Brain microvascular endothelial cell (primary cell): ENCODE measurements at places on chromosomes 1 and 21.

- DNase-seq, result peak; percentile 26
These were observed 95.4 kb downstream of the RNF220 start for GRCh38 chr1:44500181-44501046.

- no peak for DNase-seq
These were observed 59.4 kb downstream of the NRIP1 start for GRCh38 chr21:15005391-15005790.

DNA sequence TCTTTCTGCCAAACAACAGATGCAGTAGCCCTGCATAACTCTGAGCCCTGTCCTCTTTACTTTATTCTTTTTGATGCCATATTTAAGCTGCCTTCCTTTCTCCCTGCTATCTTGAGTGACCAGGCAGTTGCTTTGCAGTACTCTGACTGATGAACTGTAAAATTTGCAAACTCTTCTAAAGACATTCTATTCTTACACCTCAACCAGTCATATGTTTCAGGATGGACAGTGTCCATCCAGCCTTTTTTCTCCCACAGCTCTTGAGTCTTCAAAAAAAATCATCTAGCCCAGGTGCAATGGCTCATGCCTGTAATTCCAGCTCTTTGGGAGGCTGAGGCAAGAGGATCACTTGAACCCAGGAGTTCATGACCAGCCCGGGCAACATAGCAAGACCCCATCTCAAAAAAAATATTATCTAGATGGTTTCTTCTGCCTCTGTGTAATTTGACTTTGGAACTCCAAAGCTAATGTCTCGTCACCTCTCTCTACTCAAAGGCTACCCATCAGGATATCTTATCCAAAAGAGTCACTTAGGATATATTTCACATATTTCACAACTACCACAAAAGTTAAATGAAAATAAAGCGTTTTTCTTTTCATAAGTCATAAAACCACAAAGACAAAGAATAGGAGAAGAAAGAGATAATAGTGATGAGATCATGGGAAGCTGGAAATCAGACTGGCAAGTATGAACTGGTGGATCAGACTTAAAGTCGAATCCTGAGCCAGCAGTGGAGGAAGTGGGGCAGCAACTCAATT, 54.6 kb upstream of the IPO9 start:
- peak; percentile 68 for DNase-seq

GRCh38 chr1:11273595-11274234, 717 bp downstream of the UBIAD1 start:
- no peak for DNase-seq

DNA sequence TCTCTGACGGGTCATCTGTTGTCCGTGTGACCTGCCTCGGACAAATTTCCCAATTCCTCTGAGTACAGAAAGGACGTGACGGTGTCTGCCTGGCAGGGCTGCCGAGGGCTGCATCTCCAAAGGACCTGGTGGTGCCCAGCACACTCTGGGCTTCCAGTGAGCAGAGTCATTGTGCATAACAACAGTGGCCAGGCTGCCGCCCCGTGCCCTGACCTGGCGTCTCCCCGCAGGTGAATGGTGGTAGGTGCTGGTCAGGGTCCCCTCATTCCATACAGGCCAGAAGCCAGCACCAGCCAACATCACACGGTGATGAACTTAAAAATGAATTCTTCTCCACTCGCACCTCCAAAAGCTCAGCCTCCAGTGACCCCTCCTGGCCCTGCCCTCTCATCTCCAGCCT, 28.2 kb downstream of the PRDM16 start:
- DNase-seq, result no peak

DNA sequence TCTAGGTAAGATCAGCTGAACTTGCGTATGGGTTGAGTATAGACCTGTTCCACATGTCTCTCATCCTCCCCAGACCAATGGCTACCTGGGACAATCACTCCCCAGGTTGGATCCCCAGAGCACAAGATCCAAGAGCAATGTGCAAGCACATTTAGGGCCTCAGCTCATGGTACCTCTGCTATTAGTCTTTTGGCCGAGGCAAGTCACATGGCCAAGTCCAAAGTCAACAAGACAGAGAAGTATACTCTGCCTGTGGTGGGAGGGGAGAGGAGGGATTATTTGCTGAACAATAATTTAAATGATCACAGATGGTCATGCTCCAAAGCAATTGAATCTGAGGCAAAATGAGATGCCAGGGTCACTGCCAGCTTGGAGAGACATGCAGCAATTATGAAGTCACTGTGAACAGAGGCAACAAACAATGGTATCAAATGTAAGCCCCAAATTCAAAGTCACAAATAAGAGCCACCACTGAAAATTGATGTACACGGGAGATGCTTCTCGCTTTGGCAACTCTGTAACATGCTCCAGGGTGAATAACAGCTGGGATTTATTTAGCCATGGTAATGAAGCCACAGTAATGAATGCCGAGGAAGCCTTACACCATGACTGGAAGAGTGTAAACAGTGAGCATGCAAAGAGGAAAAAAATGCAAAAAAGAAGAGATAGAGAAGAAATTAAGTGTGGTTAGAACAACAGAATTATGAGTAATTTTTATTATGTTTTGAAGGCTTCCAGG, 149.1 kb downstream of the ZNF281 start:
- no peak for DNase-seq

DNA sequence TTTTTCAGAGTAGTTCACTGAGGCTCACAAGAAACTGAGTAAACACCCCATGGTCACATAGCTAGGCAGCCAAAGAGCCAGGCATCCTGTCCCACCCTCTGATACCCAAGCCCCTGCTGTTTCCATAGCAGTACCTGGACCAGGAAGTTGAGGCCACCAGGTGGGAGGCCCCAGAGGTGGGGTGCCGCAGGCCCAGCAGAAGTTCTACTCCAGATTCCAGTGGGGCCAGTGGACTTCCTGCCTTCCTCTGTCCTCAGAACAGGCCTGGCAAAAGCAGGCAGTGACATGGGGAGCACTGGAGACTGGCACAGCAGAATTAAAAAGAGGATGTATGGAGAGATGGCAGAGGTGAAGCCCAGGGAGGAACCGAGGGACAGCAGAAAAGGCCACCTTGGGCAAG, 19.0 kb downstream of the FOXO6 start:
- DNase-seq, result no peak

DNA sequence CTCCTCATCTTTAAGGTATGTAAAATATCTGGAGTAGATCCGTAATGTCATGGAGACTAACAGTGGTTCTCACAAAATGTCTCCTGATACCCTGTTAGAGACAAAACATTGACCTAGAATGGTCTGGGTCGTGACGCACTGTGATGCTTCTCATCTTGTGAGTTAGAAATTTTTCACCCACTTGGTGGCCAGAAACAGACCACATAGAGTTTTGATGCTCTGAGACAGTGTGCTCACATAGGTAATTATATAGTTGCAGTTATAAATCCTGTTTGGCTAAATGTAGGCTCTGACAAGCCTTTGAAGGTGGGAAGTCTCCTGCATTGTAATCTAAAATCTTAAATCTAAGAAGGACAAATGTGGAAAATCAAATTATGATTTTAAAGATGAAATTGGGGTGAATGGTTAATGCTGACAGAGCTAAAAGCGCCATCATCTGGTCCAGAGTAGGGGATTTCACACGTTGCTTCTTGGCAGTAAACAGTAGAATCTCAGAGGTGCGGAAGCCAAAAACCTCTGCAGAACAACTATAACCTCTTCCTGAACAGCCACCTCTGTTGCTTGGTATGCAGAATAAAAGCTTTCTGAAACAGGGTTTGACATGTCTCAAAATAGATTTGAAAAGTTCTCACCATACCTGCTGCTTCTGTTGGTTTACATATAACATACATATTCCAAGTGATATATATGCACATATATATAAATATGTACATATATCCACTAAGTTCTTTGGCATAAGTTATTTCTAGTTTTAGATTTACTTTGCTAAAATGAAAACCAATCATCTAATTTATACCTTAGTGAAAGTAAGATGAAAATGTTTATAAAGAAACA, 17.1 kb downstream of the RPAP2 start:
- no peak for DNase-seq

GRCh38 chr1:151061704-151062103, 1.5 kb downstream of the MLLT11 start:
- no peak for DNase-seq

DNA sequence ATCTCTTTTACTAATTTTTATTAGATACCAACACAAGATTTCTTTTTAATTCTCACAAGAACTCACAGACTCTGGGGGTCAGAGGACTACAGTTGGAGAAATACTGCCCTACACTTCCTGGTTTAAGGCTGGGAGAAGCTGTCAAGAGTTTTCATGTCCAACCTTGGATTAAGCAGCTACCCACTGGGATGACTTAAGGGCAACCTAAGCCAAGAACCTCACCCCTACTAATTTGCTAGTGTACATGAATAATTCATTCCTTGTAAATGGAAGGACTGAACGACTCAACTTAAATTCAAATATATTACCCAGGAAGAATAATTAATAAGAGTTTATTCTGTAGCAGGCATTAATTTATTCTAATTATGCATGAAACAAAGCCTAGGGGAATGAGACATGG, 182.3 kb upstream of the C1orf105 start:
- DNase-seq, result no peak

- no peak for DNase-seq
These were observed 99.2 kb upstream of the GNG4 start for GRCh38 chr1:235748747-235749146.

DNA sequence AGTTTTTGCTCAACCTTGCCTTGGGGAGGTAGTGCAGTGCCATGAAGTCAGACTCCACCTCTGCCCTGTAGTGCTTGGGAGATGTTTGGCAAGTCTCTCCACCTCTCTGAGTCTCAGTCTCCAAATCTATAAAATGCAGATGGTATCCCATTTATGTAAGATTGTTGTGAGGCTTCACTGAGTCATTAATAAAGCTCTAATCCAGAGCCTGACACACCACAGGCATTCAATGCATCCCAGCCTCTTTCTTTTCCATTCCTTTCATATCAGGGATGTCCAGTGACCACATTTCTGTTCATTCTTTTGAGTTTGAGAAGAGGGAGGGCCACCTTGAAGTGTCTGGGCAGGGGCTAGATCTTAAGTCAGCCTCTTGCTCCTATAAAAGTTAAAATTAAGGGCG, 37.6 kb upstream of the LMO4 start:
- peak; percentile 66 for DNase-seq

DNA sequence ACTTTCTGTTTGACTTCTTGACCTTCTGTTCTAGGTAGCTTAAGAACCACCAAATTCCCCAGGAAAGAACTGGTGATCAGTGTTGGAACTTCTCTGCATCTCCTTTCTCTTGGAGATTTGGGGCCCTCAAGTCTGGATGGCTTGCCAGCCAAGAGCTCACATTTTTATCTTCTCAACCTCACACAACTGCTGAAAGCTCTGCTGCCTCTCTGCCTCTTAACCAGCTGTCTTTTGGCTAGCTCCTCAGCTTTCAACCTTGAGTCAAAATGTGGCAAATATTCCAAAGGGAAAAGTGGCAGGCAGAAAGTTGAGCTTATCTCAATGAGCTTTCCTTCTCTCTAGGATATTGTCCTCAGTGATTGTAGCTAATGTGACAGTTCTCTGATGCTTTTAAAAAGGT, 89.2 kb upstream of the CCDC190 start:
- DNase-seq, result no peak

GRCh38 chr1:68221001-68221979, 11.0 kb downstream of the WLS start:
- no peak for DNase-seq

DNA sequence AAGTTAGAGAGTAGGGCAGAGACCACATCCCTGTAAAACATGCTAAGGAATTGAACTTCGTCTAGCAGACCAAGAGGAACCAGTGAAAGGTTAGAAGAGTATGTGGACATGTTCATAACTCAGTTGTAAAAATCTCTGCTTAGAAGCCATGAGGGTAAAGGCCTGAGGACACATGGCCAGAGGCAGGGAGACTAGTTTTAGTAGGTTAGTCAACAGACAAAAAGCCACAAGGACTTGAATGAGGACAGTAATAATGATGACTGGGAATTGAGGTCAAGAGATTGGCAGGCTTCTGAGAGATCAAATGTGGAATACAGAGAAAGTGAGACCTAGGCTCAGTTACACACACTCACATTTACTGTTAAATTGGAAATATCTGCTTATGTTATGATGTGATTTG, 205.5 kb upstream of the HOOK1 start:
- no peak for DNase-seq

DNA sequence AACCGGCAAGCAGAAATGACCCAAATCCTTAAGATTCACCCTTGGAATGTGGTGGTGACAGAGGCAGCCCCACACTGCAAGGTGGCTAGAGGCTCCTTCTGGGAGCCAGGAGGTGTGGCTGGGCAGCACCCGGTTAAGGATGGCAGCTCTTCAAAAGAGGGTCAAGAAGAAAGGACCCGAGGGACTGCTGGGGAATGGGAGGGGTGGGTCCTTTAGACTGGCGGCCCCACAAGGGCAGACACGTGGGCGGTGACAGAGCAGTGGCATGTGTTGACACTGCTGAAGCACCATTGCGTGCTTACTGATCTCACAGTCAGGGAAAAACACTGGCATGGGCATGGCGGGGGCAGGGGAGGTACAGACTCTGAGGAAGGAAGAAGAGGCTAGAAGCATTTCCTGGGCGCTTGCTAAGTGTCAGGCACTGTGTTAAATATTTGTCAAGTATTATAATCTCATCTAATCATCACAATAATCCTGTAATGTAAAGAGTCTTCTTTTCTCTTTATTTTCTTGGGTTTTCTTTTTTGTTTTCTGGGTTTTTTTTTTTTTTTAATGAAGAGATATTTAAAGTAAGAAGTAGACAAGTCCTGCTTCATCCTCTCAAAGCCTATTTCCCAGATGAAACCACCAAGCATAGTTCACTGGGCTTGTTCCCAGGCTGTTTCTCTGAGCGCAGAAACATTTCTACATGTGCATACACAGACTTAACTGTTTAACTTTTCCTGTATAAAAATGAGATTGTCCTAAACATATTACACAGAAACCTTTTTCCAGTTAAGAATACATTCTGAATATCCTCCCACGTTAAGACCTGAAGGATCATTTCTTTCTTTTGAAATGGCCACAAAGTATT, 165.8 kb upstream of the EDN2 start:
- DNase-seq, result peak; percentile 28

DNA sequence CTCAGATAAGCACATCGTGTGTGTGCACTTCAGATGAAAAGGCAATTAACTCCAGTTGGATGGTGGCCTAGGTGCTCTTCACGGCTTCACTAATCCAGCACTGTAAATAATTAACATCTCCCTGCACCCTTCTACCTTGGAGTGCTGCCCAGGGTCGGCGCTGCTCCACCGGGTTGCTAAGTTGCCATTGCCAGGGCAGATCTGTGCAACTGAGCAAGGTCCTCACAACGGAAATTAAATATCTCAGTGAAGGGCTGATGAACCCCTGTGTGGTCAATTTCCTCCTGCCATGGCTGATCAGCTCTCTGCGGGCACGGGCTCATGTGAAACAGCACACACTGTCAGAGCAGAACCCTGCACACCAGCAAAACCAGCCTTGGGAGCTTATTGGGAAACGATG, 63.2 kb downstream of the SYDE2 start:
- DNase-seq, result no peak

DNA sequence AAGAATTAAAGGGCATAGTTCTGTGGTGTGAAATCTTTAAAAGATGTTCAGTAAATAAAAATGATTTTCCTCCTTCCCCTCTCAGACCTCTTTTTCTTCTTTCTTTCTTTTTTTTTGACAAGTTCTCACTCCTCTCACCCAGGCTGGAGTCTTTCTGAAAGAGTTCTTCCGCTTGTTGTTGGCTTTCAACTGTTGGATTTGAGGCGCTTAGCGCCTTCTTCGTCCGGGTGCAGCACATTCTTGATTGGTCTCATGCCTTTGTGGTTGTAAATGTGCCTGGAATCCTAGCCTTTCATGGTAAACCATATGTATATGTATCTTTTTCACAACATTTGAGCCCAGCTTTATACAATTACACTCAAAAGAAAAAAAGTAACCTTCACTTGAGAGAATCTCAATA, 980 bp upstream of the METTL18 start:
- no peak for DNase-seq

GRCh38 chr1:223175032-223175431, 32.0 kb upstream of the TLR5 start:
- DNase-seq, result no peak

GRCh38 chr21:33380483-33380998, 22.7 kb upstream of the IFNGR2 start:
- peak; percentile 94 for DNase-seq
